Hippocampal formation (tissue), 2 donors: ENCODE measurements at places on chromosomes 3 and 15.
A peak's percentile ranks its signal among the peaks of the same experiment; 100 is the strongest.

- no peak for DNase-seq
These were observed 23.8 kb upstream of the TRAK1 start for GRCh38 chr3:42067326-42067725.

DNA sequence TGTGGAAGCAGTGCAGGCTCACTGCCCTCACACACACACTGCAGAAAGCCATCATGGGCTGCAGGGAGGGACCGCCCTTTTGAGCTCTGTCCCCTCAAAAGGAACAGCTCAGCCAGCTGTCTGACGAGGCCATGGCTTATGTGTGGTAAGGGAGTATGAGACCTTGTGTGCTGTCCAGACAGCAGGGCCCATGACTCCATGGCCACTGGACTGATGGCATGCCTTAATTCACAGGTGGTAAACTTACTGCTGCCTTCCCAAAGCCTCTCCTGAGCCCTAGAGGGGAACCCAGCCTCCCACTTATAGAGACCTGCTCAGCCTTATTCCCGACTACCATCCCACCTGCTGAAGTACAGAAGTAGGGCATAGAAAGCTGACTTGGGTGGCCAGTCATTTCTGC is 5.6 kb downstream of the FAM240A start:
- DNase-seq: no peak

- no peak for DNase-seq
These were observed 494.5 kb upstream of the PDZRN3 start for GRCh38 chr3:74119221-74119620.

DNA sequence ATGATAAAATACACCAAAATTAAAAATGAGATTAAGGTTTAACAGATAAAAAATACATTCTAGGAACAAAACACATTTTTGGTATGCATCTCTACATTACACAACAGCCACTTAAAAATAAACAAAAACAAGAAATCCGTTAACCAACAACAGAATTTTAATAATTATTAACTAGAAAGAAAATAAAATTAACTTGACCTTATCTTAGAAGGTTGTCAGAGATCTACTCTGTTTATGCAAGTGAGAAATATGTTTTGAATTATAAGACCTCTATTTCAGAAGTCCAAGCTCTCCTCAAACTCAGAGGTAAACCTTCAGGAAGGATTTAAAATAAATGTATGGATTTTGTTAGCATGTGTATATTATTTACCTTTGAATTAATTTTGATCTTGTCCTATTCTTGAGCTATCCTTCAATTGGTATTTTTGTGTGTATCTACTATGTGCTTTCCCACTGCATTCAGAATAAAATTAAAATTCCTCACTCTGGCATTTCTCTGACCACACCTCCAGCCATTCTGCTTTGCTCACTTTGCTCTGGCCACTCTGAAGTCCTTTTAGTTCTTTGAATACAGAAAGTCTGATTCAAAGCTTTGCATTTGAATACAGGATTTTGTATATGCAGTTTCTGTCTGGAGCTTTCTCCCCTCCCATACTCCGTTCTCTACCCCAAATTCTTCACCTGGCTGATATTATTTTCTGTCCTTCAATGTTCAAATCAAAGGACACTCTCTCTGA is 352.0 kb downstream of the ZBTB20 start:
- no peak for DNase-seq

- DNase-seq: no peak
These were observed 12.6 kb upstream of the PDIA5 start for GRCh38 chr3:123054109-123054778.

GRCh38 chr15:92165001-92165346 is 228.7 kb upstream of the ST8SIA2 start:
- DNase-seq: no peak

- no peak for DNase-seq
These were observed 160.5 kb upstream of the CHRNA7 start for GRCh38 chr15:31869686-31870307.

- no peak for DNase-seq
These were observed 119.9 kb upstream of the FHIT start for GRCh38 chr3:61371123-61371522.

- no peak for DNase-seq
These were observed 102.7 kb upstream of the UMPS start for GRCh38 chr3:124627501-124627908.

GRCh38 chr3:81985996-81986723 is 224.7 kb upstream of the GBE1 start:
- DNase-seq: no peak

DNA sequence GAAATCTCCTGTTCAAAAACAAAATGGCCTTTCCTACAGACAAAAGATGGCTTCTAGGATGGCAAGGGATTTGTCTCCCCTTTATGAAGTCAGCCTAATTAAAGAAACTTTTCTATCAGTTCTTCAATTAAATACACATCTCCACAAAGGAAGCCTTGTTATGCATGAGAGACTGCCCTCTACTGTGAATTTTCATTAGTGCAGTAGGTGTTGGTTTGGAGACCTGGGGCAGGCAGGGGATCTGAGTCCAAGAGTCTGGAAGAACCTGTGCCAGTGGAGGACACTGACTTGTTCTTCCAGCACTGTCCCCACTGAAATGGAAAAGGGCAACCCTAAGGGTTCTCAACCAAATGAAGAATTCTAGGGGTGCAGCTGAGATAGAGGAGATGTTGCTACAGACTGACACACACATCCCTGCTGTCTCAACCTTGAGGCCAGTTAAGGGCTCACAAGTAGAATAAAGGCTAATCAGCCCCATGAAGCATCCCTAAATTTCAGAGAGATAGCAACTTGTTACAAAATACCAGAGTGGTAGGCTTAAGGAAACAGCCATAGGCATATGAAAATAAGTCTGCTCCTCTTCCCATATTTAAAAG is 174.0 kb upstream of the PRICKLE2 start:
- DNase-seq: no peak

GRCh38 chr3:124383051-124383450 is 347.2 kb upstream of the UMPS start:
- DNase-seq: no peak

DNA sequence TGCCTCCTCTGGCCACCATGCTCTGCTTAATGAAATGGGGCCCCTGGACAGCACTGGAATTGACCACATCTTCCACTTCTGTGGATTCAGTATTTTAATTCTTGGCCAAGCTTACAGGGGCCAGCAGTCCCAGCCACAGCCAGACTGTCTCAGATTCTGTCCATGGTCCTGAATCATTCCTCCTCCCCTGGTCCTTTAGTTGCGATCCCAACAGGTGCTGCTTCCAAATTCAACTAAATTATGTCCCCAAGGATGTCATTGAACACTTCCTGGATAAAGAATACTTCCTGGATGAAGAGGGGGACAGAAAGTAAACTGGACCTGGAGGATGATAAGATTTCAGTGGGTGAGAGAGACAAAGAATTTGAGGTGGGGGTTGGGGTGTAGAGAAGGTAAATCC is 111.1 kb upstream of the FOXB1 start:
- DNase-seq: no peak

GRCh38 chr3:148178503-148178902 is 519.2 kb upstream of the AGTR1 start:
- peak; percentile 28 for DNase-seq

DNA sequence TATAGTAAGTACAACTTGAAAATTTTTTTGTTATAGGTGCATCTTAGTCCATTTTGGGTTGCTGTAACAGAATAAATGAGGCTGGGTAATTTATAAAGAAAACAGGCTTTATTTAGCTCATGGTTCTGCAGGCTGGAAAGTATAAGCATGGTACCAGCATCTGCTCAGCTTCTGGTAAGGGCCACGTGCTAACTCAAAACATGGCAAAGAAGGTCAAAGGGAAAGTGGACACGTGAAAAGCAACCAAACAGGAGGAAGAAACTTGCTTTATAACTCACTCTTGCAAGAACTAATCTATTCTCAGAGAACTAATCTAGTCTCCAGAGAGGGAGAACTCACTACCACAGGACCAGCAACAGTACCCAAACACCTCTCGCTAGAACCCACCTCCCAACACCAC is 9.1 kb downstream of the HDGFL3 start:
- DNase-seq: no peak

DNA sequence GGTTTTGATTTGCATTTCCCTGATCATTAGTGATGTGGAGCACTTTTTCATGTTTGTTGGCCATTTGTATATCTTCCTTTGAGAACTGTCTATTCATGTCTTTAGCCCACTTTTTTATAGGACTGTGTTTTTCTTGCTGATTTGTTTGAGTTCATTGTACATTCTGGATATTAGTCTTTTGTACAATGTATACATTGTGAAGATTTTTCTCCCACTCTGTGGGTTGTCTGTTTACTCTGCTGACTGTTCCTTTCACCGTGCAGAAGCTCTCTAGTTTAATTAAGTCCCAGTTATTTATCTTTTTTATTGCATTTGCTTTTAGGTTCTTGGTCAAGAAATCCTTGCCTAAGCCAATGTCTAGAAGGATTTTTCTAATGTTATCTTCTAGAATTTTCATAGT is 91.1 kb upstream of the ATP11B start:
- DNase-seq: no peak

DNA sequence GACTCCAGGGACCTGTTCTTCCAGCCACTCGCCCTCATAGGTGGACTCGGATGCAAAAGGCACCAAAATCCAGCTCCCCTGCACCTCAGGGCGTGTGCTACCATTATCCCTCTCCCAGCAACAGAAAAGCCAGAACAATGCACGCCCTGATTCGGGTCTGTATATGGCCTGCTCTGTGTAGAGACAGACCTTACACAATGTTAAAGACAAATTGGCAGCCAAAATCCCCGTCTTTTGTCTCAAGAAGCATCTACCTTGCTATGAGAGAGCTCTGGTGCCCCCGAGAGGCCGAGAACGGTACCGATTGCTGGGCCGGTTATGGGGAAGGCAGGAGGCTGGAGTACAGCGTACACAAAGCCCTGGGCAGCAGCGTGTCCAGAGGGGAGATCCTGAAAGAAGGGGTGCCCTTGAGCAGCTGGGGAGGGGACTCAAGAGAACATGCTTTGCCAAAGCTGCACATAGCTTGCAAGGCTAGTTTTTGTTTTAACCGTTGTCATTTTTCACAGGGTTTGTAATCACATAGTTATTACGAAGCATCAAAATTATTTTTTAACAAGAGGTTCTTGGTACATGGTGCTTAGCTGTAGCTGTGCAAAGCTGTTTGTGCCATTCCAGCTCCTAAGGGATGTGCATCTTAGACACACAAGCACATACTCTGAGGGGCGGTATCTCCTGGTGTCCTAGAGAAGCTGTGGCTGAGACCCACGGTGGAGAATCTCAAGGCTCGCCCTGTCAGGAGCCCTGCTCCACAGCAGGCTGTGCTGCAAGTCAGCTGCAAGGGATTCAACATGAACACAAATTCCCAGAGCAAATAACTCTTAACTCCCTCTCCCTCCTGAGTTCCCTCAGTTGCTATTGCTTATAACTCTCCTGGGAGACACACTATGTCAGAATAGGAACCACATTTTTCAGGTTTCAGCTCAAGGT is 461.5 kb upstream of the PPP2R3A start:
- DNase-seq: peak; percentile 72

DNA sequence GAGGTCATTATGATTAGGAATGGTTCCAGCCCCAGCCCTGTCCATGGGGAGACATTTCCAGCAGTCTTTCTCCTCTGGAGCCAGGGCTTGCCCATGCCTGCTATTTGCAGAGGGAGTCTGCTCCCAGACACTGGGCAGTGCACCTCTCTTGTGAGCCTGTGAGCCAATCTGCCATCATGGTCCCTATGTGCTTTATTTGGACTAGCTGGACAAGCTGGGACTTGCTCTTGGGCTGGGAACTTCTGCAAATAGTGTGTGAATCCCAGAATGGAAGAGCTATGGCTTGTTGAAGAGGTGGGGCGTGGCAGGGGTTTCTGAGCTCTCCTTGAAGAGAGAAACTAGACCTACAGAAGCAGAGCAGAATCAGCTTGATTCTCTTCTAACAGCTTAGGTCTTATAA is 53.7 kb upstream of the KY start:
- no peak for DNase-seq

DNA sequence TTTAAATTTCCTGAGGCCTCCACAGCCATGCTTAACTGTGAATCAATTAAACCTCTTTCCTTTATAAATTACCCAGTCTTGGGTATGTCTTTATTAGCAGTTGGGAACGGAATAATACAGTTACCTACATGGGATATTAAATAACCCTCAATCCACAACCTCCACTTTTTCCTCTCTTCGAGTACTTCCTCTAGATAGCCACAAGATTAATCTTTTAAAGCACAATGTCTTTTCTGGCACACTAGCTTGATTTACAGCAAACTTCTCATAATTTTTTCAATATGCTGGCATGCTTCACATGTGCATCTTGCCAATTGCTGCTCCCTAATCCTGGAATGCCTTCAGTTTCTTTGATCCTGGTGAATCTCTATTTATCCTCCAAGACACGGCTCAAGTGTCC is 92.2 kb downstream of the P2RY1 start:
- DNase-seq: no peak

GRCh38 chr15:69602921-69603320 is 150.3 kb downstream of the RPLP1 start:
- DNase-seq: no peak

DNA sequence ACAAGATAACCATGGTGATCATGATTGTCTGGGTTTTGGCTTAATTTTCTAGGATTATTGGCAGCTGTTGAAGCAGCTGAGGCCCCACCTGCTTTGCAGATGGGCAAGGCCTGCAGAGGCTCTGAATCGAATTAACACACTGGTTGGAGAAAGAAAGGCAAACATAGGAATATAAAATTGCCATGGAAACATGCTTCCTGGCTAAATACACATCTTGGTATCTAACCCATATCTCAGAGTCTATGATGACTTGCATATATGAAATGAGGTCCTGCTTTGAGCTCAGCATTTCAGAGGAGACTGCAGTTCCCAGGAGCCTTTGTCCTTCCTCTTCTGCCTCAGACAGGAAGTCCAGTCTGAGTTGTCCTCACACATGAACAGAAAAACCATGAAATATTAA is 24.3 kb upstream of the SV2B start:
- DNase-seq: no peak

DNA sequence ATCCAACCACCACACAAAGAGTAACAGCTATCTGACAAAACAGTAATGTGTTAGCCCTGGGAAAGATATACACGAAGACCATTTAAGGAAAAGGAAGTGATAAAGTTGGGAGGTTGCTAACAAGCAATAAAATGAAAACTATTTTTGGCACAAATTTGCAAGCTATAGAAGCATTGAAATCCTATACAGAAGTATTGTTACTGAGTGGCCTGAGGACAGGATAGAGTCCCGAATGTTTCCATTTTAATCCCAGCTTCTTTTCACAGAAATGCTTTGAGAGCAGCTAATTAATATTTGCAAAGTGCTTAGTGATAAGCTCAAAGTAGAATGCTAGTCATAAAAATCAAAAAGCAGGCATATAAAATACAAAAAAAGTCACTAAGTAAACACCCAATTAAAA is 51.5 kb downstream of the RAD18 start:
- no peak for DNase-seq

GRCh38 chr3:141680620-141681389 is 57.3 kb upstream of the RNF7 start:
- DNase-seq: no peak

DNA sequence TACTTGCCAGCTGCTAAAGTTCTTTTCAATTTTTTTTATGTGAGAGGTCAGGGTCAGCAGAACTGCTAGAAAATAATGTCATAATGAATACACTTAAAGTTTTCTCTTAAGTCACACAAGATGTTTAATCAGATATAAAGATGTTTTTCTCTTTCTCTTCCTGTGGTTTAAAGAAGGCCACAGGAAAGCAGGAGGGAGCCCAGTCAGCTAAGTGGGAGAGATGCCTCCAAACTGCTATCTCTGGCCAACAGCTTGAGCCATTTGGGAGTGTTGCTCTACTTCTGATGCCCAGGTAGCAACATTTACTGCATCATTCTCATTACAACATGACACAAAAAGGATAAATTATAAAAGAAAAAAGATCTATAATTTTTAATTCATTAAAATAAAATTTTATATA is 45.7 kb upstream of the NLGN1 start:
- DNase-seq: no peak

- DNase-seq: no peak
These were observed 705.3 kb downstream of the NLGN1 start for GRCh38 chr3:174102866-174103265.
